ENCODE measurements at places on chromosomes 7 and 10.
A peak's percentile ranks its signal among the peaks of the same experiment; 100 is the strongest.

GRCh38 chr7:127782654-127783559 lies 130.9 kb downstream of the SND1 start:
- peak; percentile 92 for DNase-seq

DNA sequence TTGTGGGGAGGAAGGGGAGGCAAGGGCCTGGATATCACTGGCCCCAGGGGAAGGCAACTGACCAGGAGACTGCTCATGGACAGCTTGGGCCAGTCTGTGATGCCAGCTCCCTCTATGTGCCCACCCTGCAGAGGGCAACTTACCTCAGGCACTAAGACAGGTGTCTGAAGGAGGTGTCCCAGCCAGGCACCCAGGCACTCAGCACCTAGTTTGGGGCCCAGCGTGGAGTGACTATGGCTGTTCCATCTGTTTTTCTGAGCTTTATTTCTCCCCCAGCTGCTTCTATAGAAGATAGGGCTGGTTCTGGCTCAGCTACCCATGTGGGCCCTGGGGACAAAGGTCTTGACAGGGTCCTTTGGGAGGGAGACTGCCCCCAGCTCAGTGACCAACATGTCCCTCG lies 150.6 kb upstream of the PCBD1 start:
- DNase-seq: no peak

GRCh38 chr10:86968994-86969355 lies 693 bp downstream of the ADIRF start:
- DNase-seq: no peak

DNA sequence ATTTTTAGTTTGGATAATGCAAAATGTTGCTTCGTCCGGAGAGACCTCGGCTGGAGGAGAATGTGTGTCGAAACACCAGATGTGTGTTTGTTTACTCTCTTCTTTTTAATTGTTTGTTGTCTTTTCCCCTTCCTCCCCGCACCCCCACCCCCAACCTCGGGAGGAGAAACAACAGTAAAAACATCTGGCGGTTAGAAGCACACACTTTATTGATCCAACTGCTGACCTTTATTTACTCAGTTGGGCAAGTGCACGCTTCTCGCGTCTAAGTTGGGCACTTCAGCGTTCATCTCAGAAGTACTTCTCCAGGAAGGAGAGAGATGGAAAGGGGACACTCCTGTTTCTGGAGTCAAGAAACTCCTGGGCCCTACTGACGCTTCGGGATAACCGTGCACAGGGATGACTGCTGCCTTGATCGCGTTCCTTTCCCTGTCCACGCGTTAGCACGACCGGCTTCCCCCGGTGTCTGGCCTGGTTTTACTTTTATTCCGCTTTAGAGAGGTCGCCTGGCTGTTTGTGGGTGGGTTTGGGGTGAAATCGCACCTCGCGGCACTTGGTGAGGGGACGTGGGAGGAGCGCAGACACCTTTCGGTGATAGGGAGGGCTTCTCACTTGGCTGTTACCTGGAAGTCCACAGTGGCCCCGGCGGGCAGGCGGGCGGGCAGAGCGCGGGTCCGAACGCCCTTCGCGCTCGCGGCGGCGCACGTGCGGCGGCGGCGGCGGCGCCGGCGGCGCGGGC lies 168.3 kb upstream of the PPP1R3A start:
- no peak for DNase-seq

DNA sequence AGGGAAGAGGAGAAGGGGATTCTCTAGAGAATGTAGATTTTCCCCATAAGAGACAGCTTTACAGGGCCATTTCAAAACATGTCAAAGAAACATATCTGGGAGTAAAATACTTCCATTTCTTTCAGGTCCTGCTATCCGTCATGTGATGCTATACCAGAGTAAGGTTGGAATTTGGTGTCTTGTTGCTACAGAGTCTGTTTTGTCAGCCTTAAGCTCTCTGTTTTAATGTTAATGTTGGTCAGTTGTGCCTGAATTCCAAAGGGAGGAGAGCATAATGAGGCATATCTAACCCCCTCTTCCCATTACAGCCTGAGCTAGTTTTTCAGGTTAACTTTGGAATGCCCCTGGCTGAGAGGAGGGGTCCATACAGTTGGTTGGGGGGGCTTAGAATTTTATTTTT lies 94.7 kb upstream of the CCDC71L start:
- no peak for DNase-seq

DNA sequence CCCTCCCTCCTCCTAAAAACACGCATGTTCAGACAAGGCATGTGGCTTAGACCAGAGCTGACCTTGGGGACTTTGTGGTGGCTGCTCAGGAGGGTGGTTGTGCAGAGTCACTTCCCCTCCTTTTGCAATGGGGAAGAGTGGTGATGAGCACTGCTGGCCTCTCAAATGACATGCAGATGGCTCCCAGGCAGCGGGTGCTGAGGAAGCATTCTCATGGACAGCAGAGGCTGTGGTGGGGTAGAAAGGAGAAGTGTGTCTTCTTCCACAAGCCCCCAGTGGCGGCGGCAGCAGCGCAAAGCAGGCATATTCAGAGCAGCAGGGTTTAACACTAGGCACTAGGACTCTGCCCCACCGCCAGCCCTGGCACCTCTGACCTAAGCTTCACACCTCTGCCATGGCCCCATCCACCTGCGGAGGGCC lies 105.9 kb upstream of the ANLN start:
- DNase-seq: peak; percentile 99

- no peak for DNase-seq
Measured at GRCh38 chr7:158685693-158686092, 18.9 kb downstream of the NCAPG2 start.

- DNase-seq: no peak
Measured at GRCh38 chr10:131063311-131063710, 248.2 kb downstream of the TCERG1L start.

Data from inflammatory macrophage (primary cell).